ENCODE measurements at places on chromosomes 1 and 21. TPM values are rescaled to one million over a fixed set of nuclear protein-coding genes. Genes with fewer than 3 reads are reported as not detected.

DNA sequence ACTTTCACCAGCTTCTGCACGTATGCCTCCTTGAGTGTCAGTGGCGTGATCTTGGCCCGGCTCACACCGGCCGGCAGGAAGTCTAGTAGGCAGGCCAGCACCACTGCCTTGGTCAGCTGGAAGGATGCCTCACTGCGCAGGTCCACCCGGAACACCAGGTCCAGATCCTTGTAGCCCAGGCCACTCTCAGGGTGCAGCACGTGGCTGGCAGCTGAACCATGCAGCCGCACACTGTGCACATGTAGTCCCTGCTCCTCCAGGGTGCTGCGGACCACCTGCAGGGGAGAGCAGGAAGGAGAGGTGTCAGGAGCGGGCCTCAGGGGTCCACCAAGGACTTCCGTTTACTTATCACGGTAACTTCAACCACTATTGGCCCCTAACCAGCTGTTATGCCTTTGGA is 6.0 kb downstream of the TENT5B start:
- no peak for DNase-seq

DNA sequence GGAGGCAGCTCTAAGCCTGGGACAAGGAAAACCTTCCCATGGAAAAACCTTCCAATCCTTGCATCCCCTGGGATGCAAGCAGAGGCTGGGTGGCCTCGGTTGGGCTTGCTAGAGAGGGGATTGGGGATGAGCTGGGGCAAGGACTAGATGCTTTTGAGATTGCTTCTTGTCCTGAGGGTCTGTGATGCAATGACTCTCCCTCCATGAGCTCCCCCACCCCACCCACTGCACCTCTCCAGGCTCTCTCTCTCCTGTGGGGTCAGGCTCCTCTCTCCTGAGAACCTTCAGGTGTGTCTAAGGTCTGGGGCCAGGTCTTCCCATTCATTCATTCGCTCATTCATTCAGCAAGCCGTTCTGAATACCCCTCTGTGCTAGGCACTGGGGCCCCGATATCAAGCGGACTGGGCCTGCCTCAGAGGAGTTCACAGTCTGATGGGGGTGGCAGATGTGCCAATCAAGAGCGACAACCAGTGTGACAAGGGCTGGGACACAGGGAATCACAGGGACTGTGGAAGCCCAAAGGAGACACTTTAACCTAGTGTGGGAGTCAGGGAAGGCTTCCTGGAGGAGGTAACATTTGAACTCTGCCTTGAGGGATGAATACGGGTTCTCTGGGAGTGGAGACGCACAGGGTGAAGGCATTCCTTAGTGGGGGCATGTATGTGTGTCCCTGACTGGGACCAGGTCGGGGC is 6.5 kb downstream of the LDLRAD1 start:
- no peak for DNase-seq

GRCh38 chr1:227885648-227886502 is 61.9 kb downstream of the WNT9A start:
- DNase-seq, result no peak

DNA sequence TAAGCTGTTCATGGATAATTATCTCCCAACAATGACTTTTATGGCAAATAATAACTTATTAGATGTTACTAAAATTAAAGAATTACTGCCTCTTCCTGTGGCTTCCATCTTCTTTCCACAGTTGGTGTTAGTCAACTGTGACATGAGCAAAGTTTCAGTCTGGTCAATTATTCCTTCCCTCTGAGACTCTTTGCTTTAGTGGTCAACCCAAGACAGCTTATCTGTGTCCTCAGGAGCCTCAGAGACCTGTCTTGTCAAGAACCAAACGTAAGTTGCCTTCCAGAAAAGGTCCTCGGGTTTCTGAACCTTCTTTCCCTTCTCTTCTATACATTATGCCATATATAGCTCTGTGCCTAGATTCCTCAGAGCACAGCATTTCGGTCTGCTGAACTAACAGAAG is 263.2 kb upstream of the ZP4 start:
- DNase-seq, result no peak

GRCh38 chr1:228145463-228146416 is 4.0 kb upstream of the GJC2 start:
- DNase-seq, result no peak

- DNase-seq, result no peak
These were observed 132.4 kb downstream of the SDCCAG8 start for GRCh38 chr1:243388276-243388675.

- DNase-seq, result no peak
These were observed 8.6 kb downstream of the E2F2 start for GRCh38 chr1:23522244-23522982.

GRCh38 chr1:66475940-66476339 is 58.0 kb upstream of the SGIP1 start:
- no peak for DNase-seq

GRCh38 chr1:151461694-151462093 is 2.4 kb upstream of the POGZ start:
- no peak for DNase-seq

DNA sequence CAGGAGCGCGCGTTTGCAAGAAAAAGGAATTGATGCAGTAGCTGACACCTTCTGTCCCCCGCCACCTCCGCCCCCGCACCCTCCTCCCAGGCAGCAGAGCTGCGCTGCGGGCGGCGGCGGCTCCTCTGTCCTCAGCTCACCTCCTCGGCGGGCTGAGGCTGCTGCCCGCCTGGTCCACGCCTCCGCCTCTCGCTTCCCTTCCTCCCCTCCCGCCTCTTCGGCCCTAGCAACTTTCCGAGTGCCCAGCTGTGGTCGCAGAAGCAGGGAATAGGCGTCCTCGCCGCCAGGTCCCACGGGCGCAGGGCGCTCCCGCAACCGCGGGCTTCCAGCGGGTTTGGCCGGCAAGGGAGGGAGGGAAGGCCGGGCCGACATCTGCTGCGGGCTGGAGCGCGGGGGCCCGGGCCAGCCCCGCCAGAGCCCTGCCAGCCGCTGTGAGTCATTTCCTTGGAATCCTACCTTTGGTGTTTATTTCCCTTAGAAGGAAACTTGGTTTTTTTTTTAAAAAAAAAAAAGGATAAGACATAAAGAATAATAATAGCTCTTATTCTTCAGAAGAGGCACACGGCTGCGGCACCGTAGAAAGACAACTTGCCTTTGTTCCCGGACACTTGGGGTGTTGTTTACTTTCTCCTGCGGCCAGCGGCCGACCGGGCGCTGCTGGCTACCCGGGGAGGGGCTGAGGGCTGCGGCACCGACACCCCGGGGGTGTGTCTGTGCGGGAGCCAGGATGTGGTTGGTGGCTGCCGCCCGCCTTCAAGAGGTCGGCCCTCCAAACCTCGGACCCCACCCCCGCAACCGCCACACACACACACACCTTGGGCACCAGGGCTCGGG is 1.1 kb downstream of the SERTAD4 start:
- no peak for DNase-seq

GRCh38 chr1:961132-961669 is 817 bp downstream of the KLHL17 start:
- no peak for DNase-seq

- no peak for DNase-seq
These were observed 14.6 kb downstream of the SLC35E2B start for GRCh38 chr1:1677718-1678580.

DNA sequence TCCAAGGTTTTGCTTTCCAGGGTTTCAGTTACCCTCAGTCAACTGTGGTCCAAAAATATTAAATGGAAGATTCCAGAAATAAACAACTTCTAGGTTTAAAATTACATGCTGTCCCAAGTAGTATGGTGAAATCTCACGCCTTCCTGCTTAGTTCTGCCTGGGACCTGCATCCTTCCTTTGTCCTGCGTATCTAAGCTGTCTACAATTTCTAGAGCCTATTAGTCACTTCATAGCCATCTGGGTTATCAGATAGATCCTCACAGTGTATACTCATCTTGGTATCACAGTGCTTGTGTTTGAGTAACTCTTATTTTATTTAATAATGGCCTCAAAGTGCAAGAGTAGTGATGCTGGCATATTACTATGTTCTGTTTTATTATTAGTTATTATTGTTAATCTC is 157.7 kb downstream of the ROR1 start:
- no peak for DNase-seq

GRCh38 chr1:53348486-53349368 is 20.9 kb upstream of the LRP8 start:
- no peak for DNase-seq

GRCh38 chr1:161737625-161738024 is 12.0 kb upstream of the DUSP12 start:
- DNase-seq, result no peak

DNA sequence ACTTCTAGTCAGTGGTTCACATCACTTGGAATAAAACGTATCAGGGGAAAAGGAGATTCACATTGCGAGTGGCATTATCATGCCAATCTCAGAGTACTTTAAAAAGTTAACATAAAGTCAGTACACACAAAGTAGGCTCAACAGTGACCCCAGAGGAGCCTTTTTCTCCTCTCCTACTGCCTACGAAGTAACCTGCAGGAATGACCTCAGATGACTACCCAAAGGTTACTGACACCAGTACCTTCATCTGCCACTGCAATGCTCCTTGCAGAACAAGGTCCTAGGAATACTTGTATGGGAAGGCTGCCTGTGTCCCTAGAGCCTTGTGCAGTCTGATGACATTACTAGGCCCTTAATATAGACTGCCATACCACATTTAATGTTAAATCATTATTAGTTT is 389.8 kb upstream of the LYPLAL1 start:
- DNase-seq, result no peak

DNA sequence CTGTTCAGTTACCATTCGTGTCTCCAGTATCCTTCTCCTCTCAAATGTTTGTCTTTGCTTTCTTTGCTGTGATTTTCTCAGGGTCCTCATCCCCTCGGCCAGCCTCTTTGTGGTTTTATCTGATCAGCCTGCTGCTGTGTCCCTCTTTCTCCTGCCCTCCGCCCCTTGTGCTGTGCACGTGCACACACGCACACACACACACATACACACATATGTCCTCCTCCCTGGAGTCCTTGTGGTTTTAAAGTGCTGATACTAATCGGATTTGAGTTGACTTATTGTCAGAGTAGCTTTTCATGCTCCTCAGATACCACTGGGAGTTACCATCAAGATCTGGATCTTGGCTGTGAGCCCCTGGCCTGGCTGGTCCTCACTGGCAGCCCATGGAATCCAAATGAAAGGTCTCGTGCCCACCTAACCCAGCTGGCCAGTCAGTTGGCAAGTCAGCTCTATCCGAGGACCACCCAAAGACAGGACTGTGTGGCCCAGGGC is 34.1 kb downstream of the QSOX1 start:
- DNase-seq, result no peak

GRCh38 chr1:147717706-147718097 is 42.7 kb downstream of the GJA5 start:
- DNase-seq, result no peak

DNA sequence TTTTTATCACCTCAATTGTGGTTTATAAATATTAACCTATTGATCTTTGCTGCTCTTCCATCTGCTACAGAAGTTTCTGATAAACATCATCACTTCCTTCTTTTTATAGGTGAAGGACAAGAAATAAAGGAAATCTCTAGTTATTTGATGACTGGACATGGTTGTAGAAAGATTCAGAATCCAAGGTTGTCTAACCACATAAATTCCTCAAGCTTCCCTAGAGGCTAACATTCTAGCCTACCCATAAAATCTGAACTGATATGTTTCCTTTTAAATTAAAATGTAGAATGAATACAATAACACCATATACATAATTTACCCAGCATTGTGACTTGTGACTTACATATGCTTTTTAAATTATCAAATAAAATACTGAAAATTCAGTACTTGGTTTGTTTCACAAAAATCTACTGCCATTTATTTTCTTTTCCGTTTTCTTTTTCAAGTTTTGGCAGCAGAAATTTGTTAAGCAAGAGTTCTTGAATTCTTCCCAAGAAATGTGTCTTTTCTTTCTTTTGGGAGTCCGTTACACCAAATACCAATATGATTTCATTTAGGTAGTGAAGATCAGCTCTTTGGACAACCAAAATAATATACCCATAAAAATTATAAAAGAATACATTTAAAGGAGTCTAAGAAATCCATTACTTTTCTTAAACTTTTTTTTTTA is 513.2 kb upstream of the ADGRL2 start:
- DNase-seq, result no peak

DNA sequence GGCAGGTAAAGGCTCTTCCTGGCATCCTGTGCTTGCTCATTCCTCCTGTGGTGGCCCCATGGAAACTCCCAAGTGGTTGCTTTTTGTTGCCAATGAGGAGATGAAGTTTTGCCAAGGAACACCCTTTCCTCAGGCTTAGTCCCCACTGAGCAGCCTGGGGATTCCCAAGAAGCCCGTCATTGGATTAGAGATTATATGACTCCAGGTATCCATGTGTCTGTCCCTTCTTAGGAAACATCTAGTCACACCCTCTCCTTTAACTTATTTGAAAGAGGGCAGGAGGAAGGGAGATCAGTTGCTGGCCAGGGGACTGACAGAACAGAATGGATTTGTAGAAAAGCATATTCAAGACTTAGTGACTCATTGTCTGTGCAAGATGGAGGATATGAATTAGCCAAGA is 3.8 kb upstream of the LCE3A start:
- DNase-seq, result no peak

DNA sequence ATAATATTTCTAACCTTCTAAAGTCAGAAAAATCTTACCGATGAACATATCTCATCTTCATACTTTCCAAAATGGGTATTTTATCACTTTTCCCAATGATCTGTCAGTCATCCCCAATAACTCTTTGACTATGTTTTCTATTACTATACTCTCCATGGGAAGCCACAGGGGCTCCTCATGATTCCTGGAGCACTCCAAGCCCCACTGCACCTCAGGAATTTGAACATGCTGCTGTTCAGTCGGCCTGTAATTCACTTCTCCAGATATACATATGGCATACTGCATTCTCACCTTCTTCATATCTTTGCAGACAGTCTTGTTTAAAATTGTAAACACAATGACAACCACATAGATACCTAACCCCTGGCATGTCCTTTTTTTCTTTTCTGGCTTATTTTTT is 333.0 kb downstream of the BRINP3 start:
- DNase-seq, result no peak

The HTR1D gene
- total RNA-seq, result 3.5 TPM

The PRAMEF20 gene
- not detected for total RNA-seq

The AKR7A2 gene
- 86.6 TPM for total RNA-seq

The HPDL gene
- 1.9 TPM for total RNA-seq

The CCDC17 gene
- total RNA-seq, result 2.2 TPM

The CTH gene
- 4.7 TPM for total RNA-seq

The GPR61 gene
- not detected for total RNA-seq

The TMEM200B gene
- total RNA-seq, result 2.1 TPM

The APOBEC4 gene
- not detected for total RNA-seq

The HUNK gene
- total RNA-seq, result 0.05 TPM

The NCF2 gene
- total RNA-seq, result 0.10 TPM

The MATN1 gene
- 0.59 TPM for total RNA-seq

The MMP23B gene
- 5.0 TPM for total RNA-seq

The CHIA gene
- total RNA-seq, result not detected

Data from Panc1 (cell line).